Activated CD8-positive, alpha-beta T cell treated with anti-CD3 and anti-CD28 coated beads for 36 hours (primary cell): ENCODE measurements at places on chromosomes 3 and 15. TPM values are rescaled to one million over a fixed set of nuclear protein-coding genes. Genes with fewer than 3 reads are reported as not detected.

- H3K27me3 ChIP-seq, result no peaks in the 10 kb centered on the region
- no peak overlapping the region for H3K4me3 ChIP-seq
- H3K27ac ChIP-seq, result no peak overlapping the region
- H3K36me3 ChIP-seq, result no peaks in the 10 kb centered on the region
These were observed 609.1 kb upstream of the BCHE start for GRCh38 chr3:166446291-166446690.

DNA sequence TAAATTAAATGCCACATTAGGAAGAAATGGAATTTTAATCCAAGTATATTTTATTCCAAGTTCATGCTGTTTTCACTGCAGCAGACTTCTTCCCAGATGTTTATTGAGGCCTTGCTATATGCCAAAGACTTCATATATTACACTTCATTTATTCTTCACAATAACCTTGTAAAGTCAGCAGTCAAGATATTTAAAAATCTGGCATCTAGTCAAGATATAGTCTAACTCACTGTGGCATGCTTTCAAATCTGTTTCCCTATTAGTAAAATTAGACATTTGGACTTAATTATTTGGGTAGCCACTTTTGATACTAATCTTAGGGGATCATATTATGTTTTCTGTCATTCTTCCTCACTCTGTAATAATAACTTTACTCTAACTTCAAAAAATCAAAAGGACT, 81.5 kb upstream of the VGLL3 start:
- no peaks in the 10 kb centered on the region for H3K27me3 ChIP-seq
- no peak overlapping the region for H3K4me3 ChIP-seq
- no peak for DNase-seq
- no peaks in the 10 kb centered on the region for H3K36me3 ChIP-seq
- H3K4me1 ChIP-seq, result no peaks in the 10 kb centered on the region
- no peak overlapping the region for H3K27ac ChIP-seq

- no peak for DNase-seq
- no peak overlapping the region for H3K27ac ChIP-seq
- H3K4me1 ChIP-seq, result no peaks in the 10 kb centered on the region
- H3K27me3 ChIP-seq, result no peaks in the 10 kb centered on the region
- H3K36me3 ChIP-seq, result no peaks in the 10 kb centered on the region
These were observed 1165.2 kb downstream of the TBL1XR1 start for GRCh38 chr3:176032043-176032442.

DNA sequence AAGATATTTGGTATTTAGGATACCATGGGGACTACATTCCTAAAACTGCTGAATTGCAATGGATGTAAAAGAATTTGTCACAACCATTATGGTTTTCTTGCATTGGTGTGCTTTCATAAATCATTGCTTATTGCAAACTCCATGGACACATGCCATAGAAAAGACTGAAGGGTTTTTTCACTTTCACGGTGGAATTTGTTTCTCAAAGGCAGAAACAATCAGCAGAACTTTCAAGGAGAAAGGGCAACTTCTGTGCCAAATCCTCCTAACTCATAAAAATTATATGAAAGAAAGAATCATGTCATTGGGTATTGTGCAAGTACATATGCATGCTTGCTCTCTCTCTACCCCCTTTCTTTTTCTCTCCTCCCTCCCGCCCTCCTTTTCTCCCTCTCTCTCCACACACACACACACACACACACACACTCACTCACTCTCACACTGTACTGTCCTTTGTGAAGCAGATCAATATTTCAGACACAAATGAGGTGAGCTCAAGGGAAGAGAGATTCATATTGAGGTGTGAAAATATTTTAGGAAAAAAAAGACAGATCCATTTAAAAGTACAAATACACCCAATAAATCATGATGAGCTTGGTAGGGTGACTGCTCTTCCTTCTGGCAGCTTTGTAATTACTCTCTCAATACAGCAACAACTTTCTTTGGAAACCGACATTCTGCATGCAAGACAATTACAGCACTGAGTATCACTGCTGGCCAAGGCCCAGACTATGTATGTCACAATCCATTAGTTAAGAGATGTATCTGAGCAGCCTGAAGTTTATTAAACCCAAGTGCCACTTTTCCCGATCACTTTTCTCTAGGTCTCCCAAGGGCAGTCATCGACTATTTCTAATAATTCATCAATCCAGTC, 492.6 kb downstream of the TUSC7 start:
- no peak overlapping the region for H3K4me3 ChIP-seq
- H3K4me1 ChIP-seq, result no peaks in the 10 kb centered on the region
- H3K36me3 ChIP-seq, result no peaks in the 10 kb centered on the region
- no peak for DNase-seq
- H3K27me3 ChIP-seq, result no peaks in the 10 kb centered on the region

DNA sequence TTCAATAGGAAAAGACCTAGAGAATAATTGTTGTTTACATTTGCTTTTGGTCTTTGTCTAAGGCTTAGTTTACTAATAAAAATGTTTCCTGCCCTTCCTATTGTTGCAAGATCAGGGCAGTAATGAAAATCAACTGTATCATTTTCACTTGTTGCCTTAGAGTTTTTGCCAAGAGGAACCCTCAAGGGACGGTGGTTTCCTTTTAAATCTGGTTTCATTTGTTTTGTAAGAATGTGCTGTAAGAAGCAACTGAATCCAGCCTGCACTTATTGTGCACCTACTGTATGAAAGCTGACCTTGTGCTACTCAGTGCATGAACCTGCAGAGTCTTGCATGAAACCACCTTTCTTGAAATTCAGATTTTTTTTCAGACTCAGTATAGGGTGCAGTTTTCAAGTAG, 5.3 kb downstream of the IGF1R start:
- peaks cover 8% of the 10 kb centered on the region for H3K36me3 ChIP-seq
- peaks cover 12% of the 10 kb centered on the region for H3K27me3 ChIP-seq
- no peak for DNase-seq
- peaks cover 37% of the 10 kb centered on the region for H3K4me1 ChIP-seq
- H3K4me3 ChIP-seq, result no peak overlapping the region

- no peak for DNase-seq
- H3K27me3 ChIP-seq, result no peaks in the 10 kb centered on the region
- no peaks in the 10 kb centered on the region for H3K4me1 ChIP-seq
- H3K36me3 ChIP-seq, result no peaks in the 10 kb centered on the region
These were observed 597.9 kb downstream of the IGSF11 start for GRCh38 chr3:118436697-118437262.

- DNase-seq, result peak; percentile 75
- peaks cover 22% of the 10 kb centered on the region for H3K4me1 ChIP-seq
- no peak overlapping the region for H3K4me3 ChIP-seq
These were observed 2.5 kb upstream of the INAFM2 start for GRCh38 chr15:40320931-40321371.

DNA sequence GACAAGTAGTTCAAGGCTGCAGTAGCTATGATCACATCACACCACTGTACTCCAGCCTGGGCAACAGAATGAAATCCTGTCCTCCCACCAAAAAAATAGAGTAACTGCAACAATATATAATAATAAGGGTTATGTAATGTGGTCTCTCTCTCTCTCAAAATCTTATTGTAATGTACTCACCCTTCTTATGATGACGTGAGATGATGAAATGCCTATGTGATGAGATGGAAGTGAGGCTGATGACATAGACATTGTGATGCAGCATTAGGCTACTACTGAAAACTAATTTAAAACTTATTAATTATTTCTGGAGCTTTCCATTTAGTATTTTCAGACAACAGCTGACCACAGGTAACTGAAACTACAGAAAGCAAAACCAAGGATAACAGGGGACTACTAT, 27.4 kb downstream of the TASOR start:
- H3K27ac ChIP-seq, result no peak overlapping the region
- H3K27me3 ChIP-seq, result no peaks in the 10 kb centered on the region
- peaks cover 24% of the 10 kb centered on the region for H3K4me1 ChIP-seq
- no peak overlapping the region for H3K4me3 ChIP-seq
- peaks cover 63% of the 10 kb centered on the region for H3K36me3 ChIP-seq
- DNase-seq, result no peak

GRCh38 chr15:67511606-67512005, 9.3 kb upstream of the C15orf61 start:
- H3K27ac ChIP-seq, result no peak overlapping the region
- peaks cover 4% of the 10 kb centered on the region for H3K4me1 ChIP-seq
- H3K36me3 ChIP-seq, result peaks cover 21% of the 10 kb centered on the region
- no peaks in the 10 kb centered on the region for H3K27me3 ChIP-seq
- peak; percentile 55 for DNase-seq

DNA sequence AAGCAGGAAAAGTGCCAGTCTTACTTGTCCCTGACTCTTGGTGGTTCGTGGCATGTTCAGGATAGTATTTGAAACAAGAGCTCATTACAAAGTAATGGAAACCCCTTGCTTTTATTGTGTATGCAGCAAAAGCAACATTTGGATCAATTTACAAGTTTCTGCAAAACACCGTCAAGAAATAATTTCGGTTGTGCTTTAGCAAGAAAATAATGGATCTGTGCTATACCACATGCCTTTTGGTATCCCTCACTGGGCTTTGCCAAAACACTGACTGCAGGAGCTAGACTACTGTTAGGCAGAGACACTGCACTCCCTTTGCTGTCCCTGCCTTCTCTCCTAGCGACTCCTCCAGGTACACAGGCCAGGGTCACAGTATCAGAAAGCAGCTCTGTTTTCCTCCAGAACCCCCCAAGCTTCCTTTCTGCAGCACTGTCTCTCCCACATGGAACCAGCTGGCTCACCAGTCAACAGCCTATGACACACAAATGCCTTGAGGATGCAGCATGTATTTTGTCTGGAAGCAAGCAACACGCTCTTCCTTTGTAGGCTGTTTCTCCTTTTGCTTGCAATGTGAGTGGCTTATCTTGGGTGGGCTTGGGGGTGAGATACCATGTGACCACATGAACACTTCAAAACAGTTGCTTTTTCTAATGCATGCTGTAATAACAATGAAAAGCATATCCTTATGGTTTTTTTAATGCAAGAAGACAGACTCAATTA, 111.4 kb downstream of the PGPEP1L start:
- no peak overlapping the region for H3K4me3 ChIP-seq
- DNase-seq, result no peak
- no peaks in the 10 kb centered on the region for H3K4me1 ChIP-seq
- no peaks in the 10 kb centered on the region for H3K27me3 ChIP-seq

DNA sequence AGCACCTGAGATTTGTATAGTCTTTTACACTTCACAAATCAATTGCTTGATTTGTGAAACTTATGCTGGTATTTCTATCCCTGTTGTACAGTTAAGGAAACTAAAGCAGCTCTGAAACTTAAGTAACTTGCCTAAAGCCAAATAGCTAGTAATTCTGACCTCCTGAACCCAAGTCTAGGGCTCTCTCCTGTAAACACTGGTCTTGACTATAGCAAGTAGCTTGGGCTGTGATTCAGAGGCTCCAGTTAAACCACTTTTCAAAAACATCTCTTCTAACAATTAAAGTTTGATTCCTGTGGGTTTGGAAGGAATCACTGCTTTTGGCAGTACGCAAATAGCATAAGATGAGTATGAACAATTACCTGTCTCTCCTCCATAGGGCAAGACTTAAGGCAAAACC, 18.5 kb upstream of the CMTM8 start:
- no peaks in the 10 kb centered on the region for H3K4me1 ChIP-seq

- H3K27ac ChIP-seq, result no peak overlapping the region
- H3K36me3 ChIP-seq, result no peaks in the 10 kb centered on the region
- peaks cover 72% of the 10 kb centered on the region for H3K27me3 ChIP-seq
- no peak overlapping the region for H3K4me3 ChIP-seq
These were observed 4.6 kb downstream of the SKOR1 start for GRCh38 chr15:67829647-67830504.

GRCh38 chr15:73388256-73388781, 19.6 kb upstream of the HCN4 start:
- peaks cover 13% of the 10 kb centered on the region for H3K27me3 ChIP-seq
- no peak for DNase-seq
- H3K4me1 ChIP-seq, result no peaks in the 10 kb centered on the region
- no peak overlapping the region for H3K4me3 ChIP-seq
- no peak overlapping the region for H3K27ac ChIP-seq
- H3K36me3 ChIP-seq, result no peaks in the 10 kb centered on the region

DNA sequence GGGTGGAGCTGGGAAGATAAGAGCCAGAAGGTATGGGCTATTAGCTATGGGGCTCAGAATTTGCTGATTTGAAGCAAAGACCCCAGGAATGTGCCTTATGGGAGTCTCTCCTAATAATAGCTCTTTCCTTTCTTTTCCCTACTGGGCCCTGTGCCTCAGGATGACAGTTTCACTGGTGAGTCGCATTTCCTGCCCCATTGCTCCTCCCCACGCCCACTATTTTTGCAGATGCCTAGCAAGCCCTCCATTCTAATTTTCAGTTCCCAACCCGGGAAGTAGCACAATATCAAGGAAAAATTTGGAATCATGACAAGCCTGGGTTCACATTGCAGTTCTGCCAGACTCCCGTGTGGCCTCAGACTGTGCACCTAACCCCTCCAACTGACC, 583 bp downstream of the IL17RE start:
- peak overlapping the region; percentile 46 for H3K4me3 ChIP-seq
- peak overlapping the region; percentile 73 for H3K27ac ChIP-seq
- peak; percentile 38 for DNase-seq
- no peaks in the 10 kb centered on the region for H3K36me3 ChIP-seq

DNA sequence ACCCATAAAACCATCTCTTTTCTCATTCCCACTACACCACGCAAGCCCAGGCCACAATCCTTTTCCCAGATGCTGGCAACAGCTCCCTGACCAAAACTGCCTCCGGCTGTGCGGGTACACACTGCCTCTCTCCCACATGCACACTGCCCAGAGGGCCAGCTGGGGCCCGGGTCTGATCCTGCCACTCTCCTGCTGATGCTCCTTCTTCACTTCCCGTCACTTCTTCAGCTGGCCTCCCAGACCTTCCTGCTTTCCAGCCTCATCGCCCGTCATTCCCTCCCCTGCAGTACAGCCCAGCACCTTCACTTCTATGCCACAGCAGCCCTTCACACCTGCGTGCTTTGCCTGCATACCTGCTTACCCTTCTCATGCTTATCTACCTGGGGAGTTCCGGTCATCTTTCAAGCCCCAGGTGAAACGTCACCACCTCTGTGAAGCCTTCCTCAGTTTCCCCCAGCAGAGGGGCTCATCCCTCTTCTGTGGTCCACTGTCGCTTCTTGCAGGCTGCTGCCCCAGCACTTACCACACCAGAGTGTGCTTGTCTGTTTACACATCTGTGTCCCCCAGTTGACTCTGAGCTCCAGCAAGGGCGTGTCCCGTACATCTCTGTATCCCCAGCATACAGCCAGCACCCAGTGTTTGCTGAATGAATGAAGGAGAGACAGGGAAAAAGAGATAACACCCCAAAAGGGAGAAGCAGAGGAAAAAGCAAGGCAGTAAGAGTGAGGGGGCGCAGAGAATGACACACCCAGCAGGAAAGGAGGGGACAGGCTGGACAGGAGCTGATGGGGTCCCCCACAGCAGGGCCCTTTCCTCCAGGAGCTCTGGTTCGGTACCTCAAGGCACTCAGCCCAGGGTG, 22.2 kb downstream of the GRAMD2A start:
- no peak for DNase-seq
- H3K4me3 ChIP-seq, result no peak overlapping the region
- no peaks in the 10 kb centered on the region for H3K27me3 ChIP-seq
- no peaks in the 10 kb centered on the region for H3K36me3 ChIP-seq
- no peaks in the 10 kb centered on the region for H3K4me1 ChIP-seq
- no peak overlapping the region for H3K27ac ChIP-seq

The SLC15A2 gene
- 1.7 TPM for total RNA-seq

The RFT1 gene
- 42.5 TPM for total RNA-seq

The ATP8B4 gene
- total RNA-seq, result 5.8 TPM

The RAB6B gene
- 2.0 TPM for total RNA-seq
